Stimulated activated CD4-positive, alpha-beta T cell treated with anti-CD3 and anti-CD28 coated beads, Interleukin-4, amount 100 ng/mL, for 24 hours (primary cell): ENCODE measurements at places on chromosomes 12 and 14.

GRCh38 chr12:43306066-43306465 is 245.9 kb downstream of the ADAMTS20 start:
- no peak for DNase-seq

GRCh38 chr12:132043216-132043615 is 93.5 kb downstream of the EP400 start:
- DNase-seq: no peak

DNA sequence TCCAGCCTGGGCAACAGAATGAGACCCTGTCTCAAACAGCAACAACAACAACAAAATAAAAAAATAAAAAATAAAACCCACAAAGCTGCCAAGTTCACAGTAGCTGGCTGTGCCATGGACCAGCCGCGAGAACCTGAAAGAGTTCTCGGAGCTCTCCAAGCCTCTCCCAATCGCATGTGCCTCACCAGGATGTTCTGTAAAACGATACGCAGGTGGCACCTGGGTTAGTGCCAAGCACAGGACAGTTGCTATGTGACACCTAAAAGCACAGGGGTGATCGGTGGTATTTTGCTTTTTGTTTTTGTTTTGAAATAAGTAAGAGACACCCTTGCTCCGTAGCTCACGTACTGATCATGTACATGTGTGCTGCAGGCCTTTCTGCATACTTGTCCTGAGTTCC is 52.4 kb downstream of the RFLNA start:
- no peak for DNase-seq

- no peak for DNase-seq
Observed at GRCh38 chr12:52005218-52005902, 1.4 kb upstream of the TAMALIN start.

GRCh38 chr12:124205405-124205804 is 89.5 kb upstream of the RFLNA start:
- DNase-seq: no peak

DNA sequence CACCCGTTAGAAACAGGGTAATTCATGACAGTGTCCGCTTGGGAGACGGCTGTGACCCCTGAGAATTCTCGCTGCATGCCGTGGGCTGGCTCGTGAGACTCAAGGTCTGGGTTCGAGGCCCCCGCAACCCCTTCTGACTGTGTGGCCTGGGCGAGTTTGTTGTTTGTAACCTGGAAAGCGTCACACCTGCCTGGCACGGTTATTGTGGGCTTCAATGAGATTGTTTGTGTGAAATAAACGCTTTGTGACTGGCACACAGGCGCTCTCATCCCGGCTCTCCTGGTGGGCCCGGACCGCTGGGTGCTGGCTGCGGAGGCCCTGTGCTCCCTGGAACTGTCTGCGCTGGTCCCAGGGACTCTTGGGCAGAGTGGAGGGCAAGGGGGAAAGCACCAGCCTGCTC is 33.9 kb downstream of the MEG3 start:
- no peak for DNase-seq

DNA sequence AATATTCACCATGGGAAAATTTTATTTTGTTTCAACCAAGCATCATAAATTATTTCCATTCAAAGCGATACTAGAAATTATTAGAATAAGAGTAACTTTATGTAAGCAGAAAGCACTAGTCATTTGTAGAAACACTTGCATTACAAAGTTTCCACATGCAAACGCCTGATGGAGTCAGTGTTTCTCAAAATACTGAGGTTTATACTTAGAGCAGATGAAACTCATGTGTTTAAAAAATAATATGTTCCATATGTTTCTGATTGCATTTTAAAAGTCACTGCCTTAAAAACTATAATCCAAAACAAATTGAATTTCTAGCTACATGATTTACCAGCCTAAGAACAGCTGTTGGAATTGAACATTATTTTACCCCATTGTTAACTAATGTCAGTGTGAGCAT is 1246.4 kb downstream of the SLC16A7 start:
- no peak for DNase-seq

GRCh38 chr14:30638926-30639325 is 16.8 kb downstream of the SCFD1 start:
- DNase-seq: no peak

DNA sequence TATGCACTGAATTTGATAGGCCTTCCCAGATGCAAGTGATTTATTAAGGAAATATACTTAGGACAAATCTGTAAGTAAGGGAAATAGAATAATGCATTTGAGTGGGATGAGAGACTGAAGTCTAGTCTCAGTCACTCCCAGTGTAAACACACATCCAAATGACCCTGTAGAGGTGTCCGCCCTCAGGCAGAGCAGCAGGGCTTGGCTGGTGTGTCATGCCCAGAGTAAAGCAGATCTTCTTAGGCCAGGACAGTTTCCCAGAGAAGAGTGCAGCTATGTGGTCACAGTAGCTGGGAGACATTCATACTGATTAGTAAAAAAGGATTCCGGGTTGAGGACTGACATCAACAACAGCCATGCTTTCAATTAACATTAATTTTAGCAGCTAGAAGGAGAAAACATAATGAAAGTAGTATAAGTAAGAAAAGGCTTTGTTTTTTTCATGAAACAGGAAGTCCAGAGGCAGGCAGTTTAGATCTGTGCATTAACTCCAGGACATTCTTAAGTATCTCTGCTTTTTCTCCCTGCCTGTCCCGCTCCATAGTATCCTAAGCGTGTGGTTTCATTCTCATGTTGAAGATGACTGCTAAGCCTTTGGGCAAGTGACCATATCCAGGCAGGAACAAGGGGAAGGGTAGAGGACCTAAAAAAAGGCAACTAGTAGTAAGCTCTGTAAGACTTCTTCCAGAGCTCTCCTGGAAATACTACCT is 35.7 kb downstream of the CNTN1 start:
- no peak for DNase-seq

- no peak for DNase-seq
Observed at GRCh38 chr12:129378496-129378895, 525.2 kb downstream of the GLT1D1 start.

DNA sequence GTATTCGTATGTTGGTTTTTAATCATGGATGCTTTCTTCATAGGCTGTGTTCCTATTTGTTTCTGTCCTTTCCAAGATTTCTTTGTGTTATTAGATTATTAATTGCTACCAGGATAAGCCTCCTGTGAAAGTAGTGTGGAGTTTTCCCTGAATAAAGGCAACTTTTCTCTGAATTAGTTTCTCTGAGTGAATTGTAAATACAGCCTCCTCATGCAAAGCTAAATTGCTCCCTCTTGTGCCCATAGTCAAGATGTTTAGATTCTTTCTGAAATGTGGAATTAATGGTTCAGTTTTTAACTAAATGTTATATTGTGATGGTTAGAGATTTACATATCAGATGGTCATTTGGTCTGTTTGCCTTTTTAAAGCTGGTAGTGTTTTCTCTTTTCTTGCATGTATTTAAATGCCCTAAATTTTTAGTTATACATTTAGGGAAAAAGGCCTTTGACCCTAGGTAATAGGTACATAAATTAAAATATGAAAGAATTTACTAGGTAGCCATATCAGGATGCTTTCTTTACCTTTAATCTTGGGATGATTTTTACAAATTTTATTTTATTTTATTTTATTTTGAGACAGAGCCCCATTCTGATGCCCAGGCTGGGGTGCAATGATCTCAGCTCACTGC is 8.9 kb downstream of the APAF1 start:
- no peak for DNase-seq

- no peak for DNase-seq
Observed at GRCh38 chr12:31477687-31478086, 113.2 kb downstream of the DENND5B start.

DNA sequence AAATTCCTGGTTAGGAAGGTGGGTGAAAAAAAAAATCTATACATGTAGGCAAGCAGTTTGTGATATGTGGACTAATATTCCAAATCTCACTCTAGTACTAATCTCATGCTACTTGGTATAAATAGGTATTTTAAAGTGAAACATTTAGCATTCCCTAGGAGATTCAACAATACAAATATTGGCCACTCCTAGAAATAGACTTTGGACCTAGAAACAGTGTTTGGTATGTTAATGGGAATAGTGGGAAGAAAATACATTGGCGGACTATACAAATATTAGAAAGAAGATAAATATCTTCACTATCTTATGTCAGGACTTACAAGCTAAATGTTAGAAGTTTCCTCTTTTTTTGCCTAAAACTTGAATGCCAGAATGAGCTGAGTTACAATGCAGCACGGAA is 28.2 kb downstream of the HIGD1C start:
- DNase-seq: no peak

DNA sequence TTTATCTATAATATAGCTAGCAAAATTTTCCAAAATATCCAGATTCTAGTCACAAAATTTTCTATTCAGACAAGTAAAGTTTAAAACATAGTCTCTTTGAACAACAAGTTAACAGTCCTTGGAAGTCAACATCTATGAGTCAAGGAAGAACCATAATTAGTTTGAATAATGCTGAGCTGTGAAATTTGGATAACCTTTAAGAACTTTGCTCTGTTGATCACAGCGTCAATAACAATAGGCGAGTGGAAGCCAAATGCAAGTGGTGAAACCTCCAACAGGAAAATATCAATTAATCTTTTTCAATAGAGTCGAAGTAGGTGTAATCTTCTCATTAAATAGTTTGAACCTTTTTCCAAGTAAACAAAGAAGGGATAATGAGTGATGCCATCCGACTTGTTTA is 466.6 kb downstream of the FOXG1 start:
- DNase-seq: no peak

DNA sequence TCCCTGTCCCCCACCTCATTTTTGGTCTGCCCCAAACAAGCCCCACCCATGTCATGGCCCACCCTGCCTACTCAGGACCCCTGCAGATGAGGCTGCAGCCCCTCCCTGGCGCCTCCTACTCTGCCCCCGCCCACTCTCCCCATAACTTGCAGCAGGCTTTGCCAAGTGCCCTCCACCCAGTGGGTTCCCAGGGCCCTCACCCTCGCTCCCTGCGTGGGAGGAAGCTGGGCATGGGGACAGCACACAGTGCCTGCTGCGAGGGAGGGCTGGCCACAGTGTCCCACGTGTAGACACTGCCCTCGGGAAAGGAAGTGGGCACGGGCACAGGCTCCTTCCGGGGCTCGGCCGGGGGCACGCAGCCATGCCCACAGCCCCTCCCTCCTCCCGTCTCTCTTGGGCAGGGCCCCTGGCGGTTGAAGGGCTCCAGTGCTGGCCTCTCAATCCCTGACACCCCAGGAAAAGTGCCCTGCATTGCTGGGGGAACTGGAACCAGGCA is 9.4 kb downstream of the AKT1 start:
- no peak for DNase-seq

DNA sequence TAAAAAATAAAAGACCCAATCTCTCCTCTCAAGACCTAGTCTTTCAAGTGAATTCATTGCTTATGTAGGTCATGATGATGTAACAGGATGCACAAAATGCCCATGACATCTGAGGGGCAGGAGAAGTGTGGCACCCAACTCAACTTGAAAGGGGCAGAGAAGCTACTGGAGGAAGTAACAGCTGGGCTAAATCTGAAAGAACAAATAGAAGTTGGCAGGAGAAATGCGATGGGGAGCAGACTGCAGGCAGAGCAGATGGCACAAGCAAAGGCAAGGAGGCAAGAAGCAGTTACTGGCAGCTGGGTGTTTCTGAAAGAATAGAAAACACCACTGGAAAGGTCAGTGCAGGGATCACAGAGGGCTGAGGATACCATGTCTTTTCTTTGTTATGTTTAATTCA is 14.6 kb downstream of the SLC38A4 start:
- DNase-seq: no peak

- no peak for DNase-seq
Observed at GRCh38 chr14:65478017-65478416, 65.5 kb downstream of the FUT8 start.

DNA sequence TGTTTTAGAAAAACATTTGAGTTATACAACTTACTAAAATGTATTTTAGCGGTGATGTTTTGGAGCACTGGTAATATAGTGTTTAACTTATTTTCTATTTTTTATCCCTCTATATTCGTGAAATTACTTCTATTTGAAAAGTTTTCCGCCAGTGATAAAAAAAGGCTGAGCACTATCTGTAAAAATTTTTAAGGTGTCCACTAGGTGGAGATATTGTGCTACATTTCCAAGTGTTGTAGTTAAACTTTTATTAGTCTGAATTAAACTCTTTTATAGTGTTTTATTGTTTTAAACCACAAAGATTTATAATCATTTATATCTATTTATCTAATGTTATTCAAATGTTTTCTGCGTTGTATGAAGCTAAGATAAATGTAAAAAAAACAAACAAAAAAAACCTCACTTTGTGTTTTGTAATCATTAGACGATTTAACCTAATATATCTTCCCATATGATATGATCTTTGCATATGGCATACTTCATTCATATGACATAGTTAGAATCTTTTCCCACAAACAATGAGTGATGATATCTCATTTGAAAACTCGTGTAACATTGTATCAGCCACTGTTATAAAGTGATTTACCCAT is 11.8 kb downstream of the ALG10B start:
- no peak for DNase-seq

DNA sequence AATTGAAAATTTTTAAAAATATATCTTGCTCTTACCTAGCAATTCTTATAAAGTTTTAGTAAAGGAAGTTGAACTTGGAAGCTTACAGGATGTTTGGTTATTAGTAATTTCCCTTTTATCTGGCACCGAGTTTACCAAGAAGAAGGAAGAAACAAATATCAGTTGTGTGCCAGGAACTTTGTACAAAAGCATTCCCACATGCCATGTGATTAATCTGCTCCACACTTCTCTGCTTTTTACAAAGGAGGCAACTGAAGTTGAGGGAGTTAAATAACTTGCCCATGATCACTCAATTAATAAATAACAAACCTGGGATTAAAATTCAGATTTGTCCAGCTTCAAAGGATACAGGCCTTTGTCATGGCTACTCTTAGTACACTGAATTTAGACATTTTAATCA is 122.5 kb upstream of the BCAT1 start:
- no peak for DNase-seq

DNA sequence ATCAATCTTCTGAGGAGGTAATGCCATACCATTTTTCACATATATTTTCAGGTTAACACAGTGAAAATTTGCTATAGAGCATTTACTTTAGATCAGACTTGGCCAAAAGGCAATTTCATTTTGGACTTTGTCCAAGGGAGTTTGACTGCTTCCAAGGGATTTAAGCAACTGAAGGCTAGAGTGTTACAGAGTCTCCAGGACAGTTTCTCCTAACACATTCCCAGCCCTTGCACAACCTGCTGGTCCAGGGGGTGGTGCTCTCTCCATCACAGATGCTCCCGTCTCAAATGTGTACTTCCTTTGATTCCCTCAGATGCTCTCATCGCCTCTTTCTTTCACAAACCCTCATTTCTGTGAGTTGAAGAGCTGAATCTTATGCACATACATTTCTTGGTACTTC is 143.1 kb downstream of the TPH2 start:
- DNase-seq: no peak

GRCh38 chr14:35883677-35884293 is 57.6 kb downstream of the BRMS1L start:
- peak; percentile 34 for DNase-seq

DNA sequence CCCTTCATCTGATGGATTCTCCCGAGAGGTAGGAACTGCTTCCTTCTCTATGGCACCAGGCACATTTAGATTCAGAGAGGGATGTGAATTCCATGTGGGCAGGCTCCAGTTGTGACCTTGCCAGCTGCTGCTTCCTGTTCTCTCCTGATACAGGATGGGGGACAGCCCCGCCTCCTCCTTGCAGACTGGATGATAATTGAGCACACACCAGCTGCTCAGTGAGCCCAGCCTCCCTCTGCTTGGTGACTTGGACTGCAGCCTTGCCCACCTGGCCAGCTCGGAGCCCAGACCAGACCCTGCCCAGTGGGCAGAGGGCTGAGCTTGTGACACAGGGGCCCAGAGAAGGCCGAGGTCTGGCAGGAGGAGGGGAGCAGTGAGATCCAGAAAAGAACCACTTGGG is 90.2 kb downstream of the CALM1 start:
- DNase-seq: no peak

GRCh38 chr12:94430304-94430703 is 29.4 kb downstream of the CEP83 start:
- DNase-seq: no peak

- no peak for DNase-seq
Observed at GRCh38 chr14:25044106-25044698, 5.7 kb downstream of the STXBP6 start.
